A549 (cell line): ENCODE measurements at places on chromosomes 12 and 14. TPM values are rescaled to one million over a fixed set of nuclear protein-coding genes. Genes with fewer than 3 reads are reported as not detected.

DNA sequence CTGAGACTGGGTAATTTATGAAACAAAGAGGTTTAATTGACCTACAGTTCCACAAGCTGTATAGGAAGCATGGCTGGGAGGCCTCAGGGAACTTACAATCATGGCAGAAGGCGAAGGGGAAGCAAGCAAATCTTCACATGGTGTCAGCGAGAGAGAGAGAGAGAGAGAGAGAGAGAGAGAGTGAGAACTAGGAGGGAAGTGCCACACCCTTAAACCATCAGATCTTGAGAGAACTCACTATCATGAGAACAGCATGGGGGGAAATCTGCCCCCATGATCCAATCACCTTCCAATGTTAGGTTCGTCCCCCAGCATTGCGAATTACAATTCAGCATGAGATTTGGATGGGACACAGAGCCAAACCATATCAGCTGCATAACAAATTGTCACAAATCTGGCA, 96.7 kb downstream of the CHST11 start:
- DNase-seq, result no peak

DNA sequence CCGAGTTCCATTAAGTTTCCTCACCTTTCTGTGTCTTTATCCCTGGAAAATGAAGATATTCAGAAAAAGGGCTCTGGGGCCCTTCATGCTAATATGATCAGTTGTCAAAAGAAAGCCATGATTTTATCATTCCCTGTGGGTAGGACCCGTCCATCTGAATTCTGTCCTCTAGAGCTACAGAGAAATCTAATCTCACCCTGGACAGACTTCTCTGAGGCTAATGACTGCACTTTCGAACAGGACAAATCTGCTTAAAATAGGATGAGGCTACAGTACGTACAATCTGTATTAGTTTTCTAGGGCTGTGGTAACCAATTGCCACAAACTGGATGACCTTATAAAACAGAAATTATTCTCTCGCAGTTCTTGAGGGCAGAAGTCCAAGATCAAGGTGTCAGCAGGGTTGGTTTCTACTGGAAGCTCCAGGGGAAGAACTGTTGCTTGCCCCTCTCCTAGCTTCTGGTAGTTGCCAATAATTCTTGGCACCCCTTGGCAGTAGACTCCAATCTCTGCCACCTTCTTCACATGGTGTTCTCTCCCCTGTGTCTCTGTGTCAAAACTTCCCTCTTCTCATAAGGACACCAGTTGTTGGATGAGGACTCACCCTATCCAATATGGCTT, 1.3 kb downstream of the AK7 start:
- no peak for DNase-seq

DNA sequence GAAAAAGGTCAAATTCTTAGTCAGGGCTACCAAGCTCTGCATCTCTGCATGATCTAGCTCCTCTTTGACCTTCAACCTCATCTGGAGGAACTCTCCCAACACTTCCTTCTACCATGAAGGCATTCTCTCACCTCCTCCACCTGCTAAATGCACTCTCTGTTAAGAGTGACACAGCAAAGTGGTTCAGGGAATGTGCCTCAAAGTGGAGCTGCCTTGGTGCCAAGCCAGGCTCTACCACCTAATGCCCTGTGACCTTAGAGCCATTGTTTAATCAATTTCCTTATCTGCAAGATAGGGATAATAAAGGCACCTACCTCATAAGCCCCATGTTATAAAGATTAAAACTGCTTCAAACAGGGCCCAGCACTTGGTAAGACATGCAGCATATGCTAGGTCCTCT, 236.7 kb downstream of the ANO2 start:
- DNase-seq, result no peak

DNA sequence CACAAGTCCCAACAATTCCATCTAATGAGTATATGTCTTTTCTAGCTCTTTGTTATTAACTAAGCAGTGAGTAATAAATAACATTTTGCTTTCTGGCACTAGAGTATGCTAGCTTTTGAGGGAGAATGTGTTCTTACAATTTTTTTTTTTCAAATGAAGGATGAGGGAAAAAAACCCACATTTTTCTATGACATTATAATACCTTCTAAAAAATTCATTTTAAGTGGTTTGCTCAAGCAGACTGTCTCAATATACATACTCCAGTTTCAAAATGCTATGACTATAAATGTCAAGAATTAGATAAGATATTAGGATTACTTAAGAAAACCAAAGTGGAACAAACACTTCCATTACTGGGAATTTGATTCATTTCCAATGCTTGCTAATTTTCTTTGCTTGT, 394.6 kb downstream of the C12orf75 start:
- DNase-seq, result no peak

GRCh38 chr14:103187911-103188310, 64.7 kb downstream of the TNFAIP2 start:
- no peak for DNase-seq

GRCh38 chr12:57188090-57188425, 28.5 kb upstream of the NXPH4 start:
- no peak for DNase-seq

DNA sequence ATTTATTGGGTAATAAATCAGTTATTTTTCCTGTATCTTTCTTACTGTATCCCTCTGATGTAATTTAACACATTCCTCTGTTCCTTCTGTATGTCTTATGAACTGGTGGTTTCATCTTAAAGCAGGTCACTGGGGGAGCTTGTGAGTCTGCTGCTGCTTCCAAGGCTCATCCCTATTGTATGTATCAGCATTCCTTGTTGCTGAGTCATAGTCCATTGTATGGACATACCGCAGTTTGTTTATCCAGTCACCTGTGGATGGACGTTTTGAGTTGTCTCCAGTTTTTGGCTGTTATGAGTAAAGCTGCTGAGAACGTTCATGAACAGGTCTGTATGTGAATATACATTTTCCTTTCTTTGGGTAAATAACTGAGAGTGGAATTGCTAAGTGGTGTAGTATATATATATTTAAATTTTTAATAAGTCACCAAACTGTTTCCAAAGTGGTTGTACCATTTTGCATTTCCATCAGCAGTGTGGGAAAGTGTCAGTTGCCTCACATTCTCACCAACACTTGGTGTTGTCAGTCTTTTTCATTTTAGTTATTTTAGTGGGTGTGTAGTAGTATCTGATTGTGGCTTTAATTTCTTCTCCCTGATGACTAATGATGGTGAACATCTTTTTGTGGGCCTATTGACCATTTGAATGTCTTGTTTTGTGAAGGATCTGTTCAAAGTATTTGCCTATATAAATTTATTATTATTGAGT, 82.7 kb downstream of the BEGAIN start:
- DNase-seq, result no peak

DNA sequence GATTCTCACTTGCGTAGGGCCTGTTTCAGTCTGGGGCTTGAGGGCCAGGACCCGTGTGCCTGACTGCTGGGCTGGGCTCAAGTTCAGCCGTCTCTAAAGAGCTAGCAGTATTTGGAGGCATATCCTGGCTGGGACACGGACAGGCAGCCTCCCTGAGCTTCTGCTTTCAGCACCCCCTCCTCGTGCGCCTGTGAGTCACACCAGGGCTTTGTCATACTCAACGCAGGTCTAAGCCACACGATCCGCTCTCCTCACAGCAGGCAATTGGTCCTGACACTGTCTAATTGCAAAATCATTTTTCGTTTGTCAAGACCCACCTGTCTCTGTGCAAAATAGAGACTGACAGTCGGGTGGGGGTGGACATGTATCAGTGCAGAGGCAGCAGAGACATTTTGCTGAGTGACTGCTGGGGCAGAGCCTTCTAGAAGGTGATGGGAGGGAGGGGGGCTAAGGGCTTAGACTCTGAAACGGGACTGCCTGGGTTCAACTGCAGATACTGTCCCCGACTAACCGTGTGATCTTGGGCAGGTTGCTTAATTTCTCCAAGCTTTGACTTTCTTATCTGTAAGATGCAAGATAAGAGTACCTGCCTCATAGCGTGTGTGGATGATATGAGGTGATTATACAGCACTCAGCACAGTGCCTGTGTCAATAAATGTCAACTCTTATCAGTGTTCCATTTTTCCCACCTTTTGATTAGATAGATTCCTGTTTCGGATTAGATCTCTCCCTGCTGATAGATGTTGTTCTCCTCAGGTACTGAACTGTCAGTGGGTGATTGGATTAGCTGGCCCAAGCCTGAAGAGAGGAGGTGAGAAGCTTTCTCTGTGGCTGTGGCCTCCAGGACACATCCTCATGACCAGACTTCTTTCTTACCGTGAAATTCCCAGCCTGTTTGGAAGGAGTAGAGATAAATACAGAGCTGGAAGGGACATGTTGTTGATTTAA, 53.1 kb downstream of the KCNA1 start:
- no peak for DNase-seq

GRCh38 chr14:67690011-67690410, 5.6 kb downstream of the RDH11 start:
- no peak for DNase-seq

GRCh38 chr14:85088192-85088591, 441.8 kb upstream of the FLRT2 start:
- DNase-seq, result no peak

DNA sequence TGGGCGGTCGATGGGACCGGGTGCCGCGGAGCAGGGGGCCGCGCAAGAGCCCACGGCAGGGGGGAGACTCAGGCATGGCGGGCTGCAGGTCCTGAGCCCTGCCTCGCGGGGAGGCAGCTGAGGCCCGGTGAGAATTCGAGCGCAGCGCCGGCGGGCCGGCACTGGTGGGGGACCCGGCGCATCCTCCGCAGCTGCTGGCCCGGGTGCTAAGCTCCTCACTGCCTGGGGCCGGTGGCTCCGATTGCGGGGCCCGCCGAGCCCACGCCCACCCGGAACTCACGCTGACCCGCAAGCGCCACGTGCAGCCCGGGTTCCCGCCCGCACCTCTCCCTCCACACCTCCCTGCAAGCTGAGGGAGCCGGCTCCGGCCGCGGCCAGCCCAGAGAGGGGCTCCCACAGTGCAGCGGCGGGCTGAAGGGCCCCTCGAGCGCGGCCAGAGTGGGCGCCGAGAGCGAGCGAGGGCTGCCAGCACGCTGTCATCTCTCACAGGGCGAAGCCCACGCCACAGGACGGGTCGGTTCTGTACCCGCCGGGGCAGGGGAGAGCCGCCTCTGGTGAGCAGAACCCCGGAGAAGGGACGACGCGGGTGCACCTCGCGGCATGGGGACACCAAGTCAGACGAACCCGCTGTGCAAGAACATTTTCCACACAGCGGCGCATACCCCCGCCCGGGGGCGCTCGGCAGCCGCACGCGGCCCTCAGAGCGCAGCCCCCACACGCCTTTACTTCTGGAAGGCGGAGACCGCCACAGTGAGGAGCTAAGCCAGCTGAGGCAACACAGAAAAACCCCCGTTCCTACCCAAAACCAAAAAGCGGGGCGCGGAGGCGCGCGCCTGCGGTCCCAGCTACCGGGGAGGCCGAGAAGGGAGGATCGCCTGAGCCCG, 1.2 kb upstream of the SIVA1 start:
- no peak for DNase-seq

The CRACR2A gene
- 1.1 to 1.8 TPM (median 1.6 TPM) in 3 replicates for polyA plus RNA-seq

The CCDC175 gene
- polyA plus RNA-seq, result not detected in 3 replicates

The HCAR1 gene
- polyA plus RNA-seq, result 0.01 to 0.07 TPM (median 0.03 TPM) in 3 replicates
